Gastroesophageal sphincter (tissue), 4 donors: ENCODE measurements at places on chromosomes 4 and X. TPM values are rescaled to one million over a fixed set of nuclear protein-coding genes. Genes with fewer than 3 reads are reported as not detected.

Gene IKBKG
- 14.8 TPM for total RNA-seq

Gene TMEM154
- total RNA-seq, result 1.5 TPM

Gene PRRG1
- 8.3 TPM for total RNA-seq

Gene SMR3A
- total RNA-seq, result not detected

Gene ZNF711
- total RNA-seq, result 1.1 TPM

Gene ASMT
- total RNA-seq, result not detected

Gene MTMR8
- total RNA-seq, result 5.8 TPM
